ENCODE measurements at places on chromosomes 16 and 17.

GRCh38 chr16:75230471-75231110 is 11.8 kb downstream of the CTRB1 start:
- no peak for DNase-seq

GRCh38 chr17:50474523-50474922 is 4.1 kb upstream of the RSAD1 start:
- DNase-seq: no peak

DNA sequence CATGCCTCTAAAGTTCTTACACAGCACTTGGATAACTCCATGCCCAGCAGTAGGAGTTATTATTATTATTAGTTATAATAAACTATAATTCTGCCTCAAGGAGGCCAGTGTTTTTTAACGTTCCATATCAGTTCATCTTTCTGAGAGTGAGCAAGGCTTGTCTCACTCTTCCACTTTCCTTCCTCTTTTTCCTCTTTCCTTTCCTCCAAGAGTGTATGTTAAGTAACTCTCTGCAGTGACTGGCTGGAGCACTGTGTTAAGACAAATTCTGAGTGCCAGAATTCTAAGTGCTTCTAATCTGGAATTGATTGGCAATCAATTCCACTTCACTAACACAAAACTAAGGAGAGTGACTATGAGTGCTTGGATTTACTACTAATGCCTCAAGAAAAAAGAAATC is 16.4 kb downstream of the CLEC19A start:
- DNase-seq: no peak

GRCh38 chr16:84985079-84986065 is 26.0 kb downstream of the ZDHHC7 start:
- no peak for DNase-seq

GRCh38 chr16:50615891-50616290 is 65.2 kb downstream of the SNX20 start:
- no peak for DNase-seq

DNA sequence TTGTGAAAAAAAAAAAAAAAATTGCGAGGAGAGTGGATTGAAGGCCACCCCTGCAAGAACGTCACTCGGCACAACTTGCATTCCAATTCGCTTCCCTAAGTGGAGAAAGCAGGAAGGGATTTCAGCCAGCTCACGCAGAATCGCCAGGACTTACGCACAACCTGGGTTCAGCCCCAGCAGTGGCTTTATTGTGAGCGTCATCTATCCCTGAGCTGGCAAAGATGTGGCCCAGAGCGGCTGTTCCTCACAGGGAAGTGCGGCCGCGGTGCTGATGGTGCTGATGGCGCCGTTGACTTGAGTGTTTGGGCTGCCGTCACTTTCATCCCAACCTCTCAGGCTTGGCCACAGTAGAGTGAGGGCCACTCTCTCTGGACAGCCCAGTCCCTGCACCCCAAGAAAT is 197.6 kb downstream of the NTN1 start:
- no peak for DNase-seq

DNA sequence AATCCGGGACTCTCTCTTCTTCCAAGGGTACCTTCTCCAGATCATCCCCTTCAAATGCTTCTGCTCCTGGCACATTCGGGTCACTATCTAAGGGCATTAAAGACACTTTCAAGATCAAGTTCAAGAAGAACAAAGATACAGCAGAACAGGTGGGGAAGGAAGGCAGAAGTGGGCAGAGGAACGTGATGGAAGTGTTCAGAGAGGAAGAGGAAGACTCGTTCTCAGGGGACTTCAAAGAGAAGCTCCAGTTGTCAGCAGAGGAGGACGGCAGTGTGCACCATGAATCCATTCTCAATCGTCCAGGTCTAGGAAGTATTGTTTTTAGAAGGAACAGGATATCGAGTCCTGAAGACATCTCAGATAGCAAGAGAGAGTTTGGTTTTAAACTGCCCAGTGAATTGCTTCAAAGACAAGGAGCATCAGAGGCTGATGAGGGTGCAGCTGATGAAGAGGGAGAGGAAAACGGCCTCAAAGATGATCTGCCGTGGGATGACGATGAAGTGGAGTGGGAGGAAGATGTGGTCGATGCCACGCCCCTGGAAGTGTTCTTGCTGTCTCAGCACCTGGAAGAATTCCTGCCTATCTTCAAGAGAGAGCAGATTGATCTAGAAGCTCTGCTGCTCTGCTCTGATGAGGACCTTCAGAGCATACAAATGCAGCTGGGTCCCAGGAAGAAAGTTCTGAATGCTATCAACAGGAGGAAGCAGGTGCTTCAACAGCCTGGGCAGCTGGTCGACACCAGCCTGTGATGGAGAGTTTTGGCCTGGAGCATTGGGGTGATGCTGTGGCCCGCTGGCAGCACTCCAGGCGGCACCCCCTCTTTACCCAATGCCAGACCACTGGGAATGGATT is 16.8 kb downstream of the ANKS4B start:
- DNase-seq: no peak

GRCh38 chr16:50247906-50248608 is 18.3 kb upstream of the ADCY7 start:
- DNase-seq: no peak

DNA sequence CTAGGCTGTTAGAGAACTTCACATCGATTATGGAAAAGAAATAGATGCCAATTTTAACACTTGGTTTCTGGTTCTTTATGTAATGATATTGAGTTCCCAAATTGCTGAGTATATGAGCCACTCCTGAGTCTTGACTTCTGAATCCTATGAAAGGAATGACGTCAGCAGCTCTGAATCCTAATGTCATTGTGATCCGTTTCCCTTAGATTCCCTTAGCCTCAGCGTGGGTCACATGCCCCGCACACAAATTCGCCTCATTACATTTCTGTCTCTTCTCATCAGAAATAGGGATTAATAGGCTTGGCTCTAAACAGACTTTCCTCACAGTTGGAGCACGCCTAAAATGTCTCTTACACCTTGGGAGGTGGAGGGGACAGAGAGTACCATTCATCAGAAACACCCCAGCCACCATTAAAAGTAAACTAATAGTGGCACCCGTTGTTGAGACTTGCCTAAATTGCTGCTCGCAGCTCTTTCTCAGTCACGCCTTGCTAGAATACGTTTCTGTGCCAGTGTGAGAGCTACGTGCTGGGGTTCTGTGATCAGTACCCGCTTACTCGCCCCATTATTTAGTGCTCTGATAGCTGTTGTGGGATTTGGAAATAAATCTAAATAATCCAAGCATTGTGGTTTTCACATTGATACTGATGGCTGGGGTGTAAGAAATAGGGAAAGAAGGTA is 7.1 kb downstream of the MRM3 start:
- no peak for DNase-seq

GRCh38 chr17:59893676-59894100 is 767 bp downstream of the RPS6KB1 start:
- no peak for DNase-seq

Measured in activated CD4-positive, alpha-beta T cell treated with anti-CD3 and anti-CD28 coated beads for 4 hours (primary cell).